CD4-positive, CD25-positive, alpha-beta regulatory T cell (primary cell): ENCODE measurements at places on chromosomes 7 and 10.

DNA sequence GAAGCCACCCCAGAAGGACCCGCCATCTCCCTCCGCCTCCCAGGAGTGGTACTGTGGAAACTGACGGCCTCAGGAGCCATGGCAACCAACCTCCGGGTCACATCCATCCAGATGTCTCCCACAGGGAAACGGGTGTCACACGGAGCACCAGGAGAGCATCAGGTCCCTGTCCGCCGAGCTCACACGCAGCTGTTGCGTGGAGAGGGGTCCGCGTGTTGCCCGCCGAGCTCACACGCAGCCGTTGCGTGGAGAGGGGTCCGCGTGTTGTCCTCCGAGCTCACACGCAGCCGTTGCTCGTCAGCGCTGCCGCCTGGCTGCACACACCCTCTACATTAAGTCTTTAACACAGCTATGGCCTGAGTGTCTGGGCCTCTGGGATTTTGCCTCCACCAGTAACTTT is 311.1 kb upstream of the SHH start:
- no peak for DNase-seq

- no peak for DNase-seq
These were observed 293.6 kb upstream of the ZNF32 start for GRCh38 chr10:43942096-43942850.

- DNase-seq: no peak
These were observed 14.4 kb downstream of the FFAR4 start for GRCh38 chr10:93580828-93581227.

- DNase-seq: no peak
These were observed 130.3 kb upstream of the MINDY3 start for GRCh38 chr10:15990535-15991129.

DNA sequence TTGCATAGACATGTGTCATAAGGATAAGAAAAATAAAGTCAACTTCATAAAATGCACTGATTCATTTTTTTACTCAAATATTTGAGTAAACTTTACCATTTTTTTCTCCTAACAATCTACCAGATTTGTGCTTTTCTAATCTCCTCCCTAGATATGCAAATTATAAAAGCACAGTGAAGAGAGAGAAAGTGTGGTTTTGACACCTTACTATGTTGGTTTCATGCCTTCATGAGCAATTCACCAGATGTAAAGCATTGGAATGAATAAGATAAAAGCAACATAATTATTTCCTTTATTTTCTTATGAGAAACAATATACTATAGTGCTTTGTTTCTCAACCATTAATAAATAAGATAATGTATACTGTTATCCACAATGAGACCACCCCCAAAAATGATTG is 432.5 kb upstream of the PCDH15 start:
- DNase-seq: no peak

DNA sequence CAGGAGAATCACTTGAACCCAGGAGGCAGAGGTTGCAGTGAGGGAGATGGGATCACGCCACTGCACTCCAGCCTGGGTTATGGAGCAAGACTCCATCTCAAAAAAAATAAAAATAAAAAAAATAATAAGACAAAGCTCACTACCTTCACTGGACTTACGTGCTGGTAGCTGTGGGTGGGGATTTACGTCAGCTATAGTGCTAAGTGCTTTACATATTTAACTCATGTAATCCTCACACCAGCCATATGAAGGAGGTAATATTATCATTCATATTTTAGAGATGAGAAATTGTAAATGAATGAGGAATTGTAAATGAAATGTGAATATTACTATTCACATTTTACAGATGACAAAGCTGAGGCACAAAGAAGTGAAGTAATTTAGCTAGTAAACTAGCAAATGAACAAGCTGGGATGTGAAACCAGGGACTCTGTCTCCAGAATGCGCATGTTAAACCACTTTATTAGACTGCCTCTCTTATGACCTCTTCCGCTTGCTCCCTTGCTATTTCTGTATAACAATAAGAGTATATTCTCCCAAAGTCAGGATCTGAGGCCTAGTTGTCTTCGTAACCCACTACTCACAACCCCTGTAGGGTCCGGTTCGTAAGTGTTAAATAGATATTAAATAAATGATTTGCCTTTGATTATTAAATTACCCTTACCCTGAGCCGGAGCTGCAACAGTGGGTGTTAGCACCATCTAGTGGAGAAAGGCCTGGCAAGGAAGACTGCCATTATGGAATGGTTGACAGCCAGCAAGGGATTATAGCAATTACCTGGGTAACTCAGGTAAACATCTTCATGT is 70.2 kb downstream of the HTR7 start:
- no peak for DNase-seq

DNA sequence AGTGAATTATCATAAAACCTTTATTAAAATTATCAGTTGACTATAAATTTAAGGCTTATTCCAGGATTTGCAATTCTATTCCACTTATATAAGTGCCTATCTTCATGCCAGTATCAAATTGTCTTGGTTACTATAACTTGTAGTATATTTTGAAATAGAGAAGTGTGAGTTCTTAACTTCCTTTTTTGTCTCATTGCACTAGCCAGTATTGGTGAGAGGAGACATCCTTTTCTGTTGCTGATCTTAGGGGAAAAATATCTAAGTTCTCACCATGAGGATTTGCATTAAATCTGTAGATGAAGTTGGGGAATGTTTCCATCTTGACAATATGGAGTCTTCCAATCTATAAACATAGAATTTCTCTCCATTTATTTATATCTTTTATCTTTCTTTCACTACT is 104.2 kb upstream of the MKI67 start:
- no peak for DNase-seq

- no peak for DNase-seq
These were observed 96.3 kb upstream of the DDC start for GRCh38 chr7:50661345-50662040.

- DNase-seq: no peak
These were observed 280.9 kb downstream of the LRMDA start for GRCh38 chr10:75712242-75712880.

DNA sequence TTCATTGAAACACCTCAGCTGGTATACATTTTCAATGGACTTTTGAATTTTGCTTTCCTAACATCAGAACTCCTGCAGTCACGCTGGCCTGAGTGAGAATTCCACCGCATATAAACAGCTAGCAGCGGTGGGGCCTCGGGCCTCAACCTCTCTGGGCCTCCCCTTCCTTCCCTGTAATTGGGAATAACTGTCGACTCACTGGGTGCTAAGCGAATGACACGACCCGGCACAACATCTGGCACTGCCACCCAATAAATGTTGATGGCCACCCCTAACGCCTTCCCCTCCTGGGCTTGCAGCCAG is 670 bp downstream of the RCC1L start:
- DNase-seq: no peak

DNA sequence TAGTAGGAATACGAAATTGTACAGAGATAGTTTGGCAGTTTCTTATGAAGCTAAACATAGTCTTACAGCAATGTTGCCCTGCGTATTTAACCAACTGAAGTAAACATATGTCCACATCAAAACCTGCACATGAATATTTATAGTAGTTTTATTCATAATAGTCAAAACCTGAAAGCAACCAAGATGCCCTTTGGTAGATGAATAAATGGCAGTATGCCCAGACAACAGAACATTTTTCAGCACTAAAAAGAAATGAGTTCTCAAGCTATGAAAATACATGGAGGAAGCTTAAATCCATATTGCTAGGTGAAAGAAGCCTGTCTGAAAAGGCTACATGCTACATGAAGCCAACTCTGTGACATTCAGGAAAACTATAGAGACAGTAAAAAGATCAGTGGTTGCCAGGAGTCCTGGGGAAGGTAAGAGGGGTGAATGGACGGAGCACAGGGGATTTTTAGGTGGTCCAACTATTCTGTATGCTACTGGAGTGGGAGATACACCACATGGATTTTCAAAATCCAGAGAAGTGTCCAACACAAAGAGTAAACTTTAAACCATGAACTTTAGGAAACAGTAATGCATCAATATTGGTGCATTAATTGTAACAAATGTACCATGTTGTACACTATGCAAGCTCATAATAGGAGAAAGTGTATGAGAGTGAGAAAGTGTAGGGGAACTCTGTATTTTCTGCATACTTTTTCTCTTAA is 17.6 kb downstream of the GPRIN2 start:
- no peak for DNase-seq

- no peak for DNase-seq
These were observed 716.6 kb upstream of the FZD8 start for GRCh38 chr10:36358736-36359135.

DNA sequence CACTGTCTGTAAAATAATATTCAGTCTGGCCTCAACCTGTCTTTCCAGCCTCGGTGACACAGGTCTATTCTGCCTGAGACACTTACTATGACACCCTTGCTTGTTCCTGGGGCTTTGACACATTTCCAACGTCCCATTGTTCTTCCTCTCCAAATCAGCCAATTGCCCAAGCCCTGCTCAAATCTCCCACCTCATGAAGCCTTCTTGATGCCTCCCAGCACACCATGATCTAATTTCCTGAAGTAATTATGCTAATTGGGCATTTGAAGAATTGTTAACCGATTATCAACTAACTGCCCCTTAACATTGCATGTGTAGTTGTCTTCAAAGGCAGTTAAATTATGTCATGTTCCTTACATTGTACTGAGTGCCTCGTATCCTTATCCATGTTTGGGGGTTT is 33.1 kb downstream of the CAV1 start:
- no peak for DNase-seq

GRCh38 chr10:77060913-77061312 is 576.7 kb downstream of the KCNMA1 start:
- no peak for DNase-seq
